ENCODE measurements at places on chromosomes 7 and 10. TPM values are rescaled to one million over a fixed set of nuclear protein-coding genes. Genes with fewer than 3 reads are reported as not detected.

SPAG6 gene
- total RNA-seq, result 0.46 TPM

SPDYE5 gene
- total RNA-seq, result not detected

AOAH gene
- total RNA-seq, result 0.28 TPM

- no peak for DNase-seq
- peaks cover 1% of the 10 kb centered on the region for H3K27me3 ChIP-seq
- peak overlapping the region; percentile 71 for H3K4me3 ChIP-seq
- H3K27ac ChIP-seq, result no peak overlapping the region
- H3K36me3 ChIP-seq, result peaks cover 13% of the 10 kb centered on the region
These were observed 35.3 kb upstream of the PFKFB3 start for GRCh38 chr10:6167456-6167855.

DNA sequence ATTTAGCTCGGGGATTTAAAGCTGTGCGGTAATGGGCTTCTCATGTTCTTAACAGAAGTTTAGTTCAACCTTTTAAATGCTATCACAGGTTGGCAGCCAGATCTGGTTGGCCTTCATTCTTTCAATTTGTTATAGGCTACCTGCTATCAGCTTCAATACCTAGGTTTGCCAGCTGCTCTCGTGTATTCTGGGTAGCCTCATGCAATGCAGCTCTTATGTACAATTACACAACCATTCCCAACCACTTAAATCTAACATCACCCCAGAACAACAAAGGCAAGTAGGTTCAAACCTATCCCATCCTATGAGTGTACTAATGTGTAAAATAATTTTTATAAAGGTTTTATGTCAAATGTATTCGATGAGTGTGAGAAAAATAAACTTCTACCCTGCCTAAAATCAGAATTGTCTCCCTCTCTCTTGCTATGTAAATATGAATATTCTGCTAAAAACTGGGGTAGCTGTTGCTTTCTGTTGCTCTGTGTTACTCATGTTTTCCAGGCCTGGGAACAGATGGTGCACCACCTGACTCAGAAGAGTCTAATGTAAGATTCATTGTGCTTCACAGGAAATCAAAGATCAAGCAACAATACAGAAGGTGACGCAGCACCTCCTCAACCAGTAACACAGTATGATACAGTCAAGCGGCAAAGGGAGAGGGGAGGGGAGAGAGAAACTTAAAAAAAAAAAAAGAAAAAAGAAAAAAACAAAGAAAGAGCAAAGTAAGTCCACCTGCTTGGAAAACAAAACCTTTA lies 188.6 kb downstream of the ETV1 start:
- no peak overlapping the region for H3K4me3 ChIP-seq
- no peaks in the 10 kb centered on the region for H3K36me3 ChIP-seq
- DNase-seq, result no peak
- H3K27me3 ChIP-seq, result peaks cover 2% of the 10 kb centered on the region
- H3K27ac ChIP-seq, result no peak overlapping the region

- no peaks in the 10 kb centered on the region for H3K4me1 ChIP-seq
- no peaks in the 10 kb centered on the region for H3K36me3 ChIP-seq
- H3K4me3 ChIP-seq, result no peak overlapping the region
These were observed 33.9 kb upstream of the ORC5 start for GRCh38 chr7:104241538-104242209.
